ENCODE measurements at places on chromosomes 16 and 17.

GRCh38 chr16:10964891-10965326 lies 20.5 kb downstream of the CLEC16A start:
- no peak for DNase-seq

- DNase-seq = no peak
Observed at GRCh38 chr17:58624751-58625150, 67.1 kb downstream of the TEX14 start.

DNA sequence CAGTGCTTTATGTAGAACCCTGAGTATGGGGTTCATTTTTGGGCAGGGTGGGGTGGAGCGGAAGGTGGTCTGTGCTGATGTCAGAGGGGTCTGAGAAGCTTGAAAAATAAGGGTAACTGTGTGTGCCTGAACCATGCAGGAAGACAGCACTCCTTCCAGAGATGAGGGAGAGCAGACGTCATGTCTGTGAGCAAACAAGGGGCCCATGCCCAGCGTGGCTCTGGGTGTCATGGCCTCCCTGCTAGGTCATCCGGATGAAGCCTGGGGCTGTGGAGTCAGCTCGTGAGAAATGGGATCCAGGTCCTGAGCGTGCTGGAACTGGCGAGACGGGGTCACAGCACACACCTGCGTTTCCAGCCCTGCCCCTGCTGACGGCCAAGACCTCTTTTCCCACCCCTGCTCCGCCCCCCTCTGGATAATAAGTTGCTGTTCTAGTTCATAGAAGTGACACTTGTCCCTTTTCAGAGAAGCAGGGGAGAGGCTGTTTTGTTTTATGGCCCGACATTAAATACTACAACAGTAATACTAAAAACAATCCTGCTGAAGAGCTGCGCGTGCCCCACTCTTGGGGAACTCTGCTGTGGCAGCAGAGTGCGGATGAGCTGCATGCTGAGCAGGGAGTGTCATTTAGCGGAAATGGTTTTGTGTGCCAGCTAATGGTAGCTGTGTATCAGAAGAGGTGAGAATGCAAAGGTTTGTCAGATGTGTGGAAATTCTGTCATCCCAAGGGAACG lies 92.6 kb downstream of the RPTOR start:
- DNase-seq = no peak

DNA sequence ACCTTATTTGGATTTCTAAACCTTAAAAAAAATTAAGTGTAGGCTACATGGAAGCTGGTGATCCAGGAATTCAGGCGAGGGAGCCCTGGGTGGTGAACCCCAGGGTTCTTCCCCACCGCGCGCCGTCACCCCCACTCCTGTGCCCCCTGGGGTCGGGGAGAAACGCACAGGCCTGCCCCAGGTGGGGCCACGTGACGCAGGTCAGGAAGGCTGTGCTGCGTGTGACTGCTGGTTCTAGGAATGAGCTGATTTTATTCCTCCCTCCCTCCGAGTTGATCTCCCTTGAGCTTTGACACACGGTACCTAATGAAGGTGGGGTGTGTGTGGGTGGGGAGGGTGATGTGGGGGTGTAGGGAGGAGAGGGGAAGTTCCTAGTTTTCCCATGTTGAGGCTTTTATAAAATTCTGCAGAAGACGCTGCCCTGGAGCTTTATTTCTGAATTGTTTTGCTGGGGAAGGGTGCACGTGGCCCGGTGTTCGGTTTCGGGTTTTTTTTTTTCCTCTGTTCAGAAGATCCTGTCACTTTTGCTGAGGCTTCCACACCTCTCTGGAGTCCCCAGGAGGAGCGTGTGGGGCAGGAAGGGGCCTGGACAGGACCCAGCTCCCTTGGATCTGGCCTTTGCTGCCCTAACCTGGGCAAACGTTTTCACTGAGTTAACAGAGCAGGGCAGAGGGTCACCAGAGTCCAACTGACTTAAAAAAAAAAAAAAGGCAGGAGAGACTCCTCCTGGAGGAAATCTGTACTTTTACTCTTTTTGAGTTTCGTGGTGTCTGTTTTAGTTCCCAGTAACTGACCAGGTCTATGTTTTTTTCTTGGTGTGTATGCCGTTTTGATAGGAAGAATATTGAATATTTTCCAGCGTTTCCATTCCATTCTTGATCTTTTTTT lies 55.8 kb upstream of the GSE1 start:
- DNase-seq = no peak

DNA sequence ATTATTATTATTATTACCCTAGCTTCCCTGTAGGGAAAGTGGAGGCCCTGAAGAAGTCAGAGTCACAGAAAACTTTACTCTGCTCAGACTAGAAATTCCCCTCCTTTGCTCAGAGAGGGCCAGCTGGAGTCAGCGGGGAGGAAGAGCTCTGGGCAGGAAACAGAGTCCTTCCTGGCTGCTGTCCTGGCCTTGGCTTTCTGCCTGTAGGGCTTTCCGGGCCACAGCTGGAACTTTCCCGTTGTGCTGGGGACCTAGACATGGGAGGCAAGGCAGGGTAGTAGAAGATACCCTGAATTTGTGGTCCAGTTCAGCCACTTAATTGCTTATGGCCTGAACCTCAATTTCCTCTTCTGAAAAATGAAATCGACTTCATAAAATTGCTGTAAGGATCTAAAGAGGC lies 14.0 kb upstream of the CCL2 start:
- no peak for DNase-seq

GRCh38 chr17:416293-417206 lies 63.9 kb upstream of the RPH3AL start:
- DNase-seq = no peak

- no peak for DNase-seq
Observed at GRCh38 chr16:27385398-27385797, 16.6 kb upstream of the IL21R start.

DNA sequence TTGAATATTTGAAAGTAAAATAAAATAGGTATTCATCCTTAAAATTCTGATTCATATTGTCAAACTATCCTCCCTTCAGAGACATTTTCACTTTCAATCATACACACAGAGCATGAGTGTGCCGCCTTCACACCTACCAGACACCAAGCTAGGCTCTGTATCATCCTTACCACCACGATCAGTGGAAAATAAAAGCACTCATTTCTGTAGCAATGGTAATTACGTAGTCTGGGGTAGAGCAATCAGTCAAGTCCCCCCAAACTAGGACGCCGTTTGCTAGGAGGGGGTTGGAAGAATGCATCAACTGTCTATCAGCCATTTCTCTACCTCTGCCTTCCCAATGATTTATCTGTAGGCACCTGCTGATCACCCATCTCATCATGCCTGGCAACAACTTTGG lies 84.6 kb upstream of the GRIN2A start:
- DNase-seq = no peak

GRCh38 chr17:49132699-49133364 lies at the start of gene B4GALNT2:
Gene B4GALNT2, plus strand, starts transcription at chr17:49132769. Its CDS starts 24 bp downstream, at chr17:49132793.
- DNase-seq = no peak

All from NCI-H1930 (cell line).